ENCODE measurements at places on chromosomes 6 and 20.
A peak's percentile ranks its signal among the peaks of the same experiment; 100 is the strongest.

GRCh38 chr6:13405961-13406477 lies 77.7 kb upstream of the TBC1D7 start:
- DNase-seq = no peak

DNA sequence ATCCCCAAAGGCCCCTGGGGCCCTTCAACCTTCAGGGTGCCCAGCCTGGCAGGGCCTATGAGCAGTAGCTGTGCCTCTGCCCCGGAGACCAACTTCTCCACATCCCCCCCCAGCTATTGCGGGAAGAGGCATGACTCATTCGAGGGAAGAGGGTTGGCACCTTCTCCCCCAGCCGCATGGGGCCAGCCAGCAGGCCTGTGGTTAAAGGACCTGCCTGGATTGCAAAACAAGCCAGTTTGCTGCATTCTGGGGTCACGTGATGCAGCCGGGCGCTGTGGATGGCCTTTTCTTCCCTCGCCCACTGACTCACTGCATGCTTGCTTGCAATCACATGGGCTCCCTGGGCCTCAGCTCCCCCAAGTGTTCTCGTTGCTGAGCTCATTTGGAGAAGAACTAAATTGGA lies 182.5 kb downstream of the MAFB start:
- peak; percentile 88 for DNase-seq

- DNase-seq = no peak
Observed at GRCh38 chr20:58665606-58666005, 14.5 kb downstream of the STX16 start.

DNA sequence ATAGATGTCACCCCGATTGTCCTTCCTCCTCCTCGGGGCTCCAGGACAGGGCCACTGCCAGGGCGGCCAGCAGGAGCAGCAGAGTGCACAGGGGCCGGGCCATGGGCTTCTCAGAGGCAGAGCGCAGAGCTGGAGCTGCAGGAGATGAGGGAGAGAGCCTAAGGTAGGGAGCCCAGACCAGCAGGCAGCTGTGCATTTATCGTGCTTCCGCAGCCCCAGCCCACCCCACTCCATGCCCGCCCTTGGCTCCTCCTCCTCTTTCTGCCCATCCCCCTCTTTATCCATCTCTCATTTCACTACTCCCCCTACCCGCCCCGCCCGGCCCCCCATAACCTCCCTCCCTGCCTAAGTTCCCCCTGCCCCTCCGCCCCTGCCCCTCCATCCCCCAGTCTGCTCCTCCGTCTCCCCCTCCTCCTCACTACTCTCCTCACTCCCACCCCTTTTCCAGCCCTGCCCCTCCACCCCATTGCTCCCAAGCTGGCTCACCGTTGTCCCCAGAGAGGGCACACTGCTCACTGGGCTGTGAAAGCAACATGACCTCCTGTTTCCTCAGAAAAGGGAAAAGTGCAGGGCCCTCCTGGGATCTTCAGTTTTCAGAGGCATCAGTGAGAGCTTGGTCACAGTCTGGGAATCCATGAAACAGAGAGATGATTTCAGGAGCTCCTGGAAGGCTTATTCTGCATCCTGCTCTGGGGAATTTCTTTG lies 25.5 kb upstream of the CST1 start:
- no peak for DNase-seq

DNA sequence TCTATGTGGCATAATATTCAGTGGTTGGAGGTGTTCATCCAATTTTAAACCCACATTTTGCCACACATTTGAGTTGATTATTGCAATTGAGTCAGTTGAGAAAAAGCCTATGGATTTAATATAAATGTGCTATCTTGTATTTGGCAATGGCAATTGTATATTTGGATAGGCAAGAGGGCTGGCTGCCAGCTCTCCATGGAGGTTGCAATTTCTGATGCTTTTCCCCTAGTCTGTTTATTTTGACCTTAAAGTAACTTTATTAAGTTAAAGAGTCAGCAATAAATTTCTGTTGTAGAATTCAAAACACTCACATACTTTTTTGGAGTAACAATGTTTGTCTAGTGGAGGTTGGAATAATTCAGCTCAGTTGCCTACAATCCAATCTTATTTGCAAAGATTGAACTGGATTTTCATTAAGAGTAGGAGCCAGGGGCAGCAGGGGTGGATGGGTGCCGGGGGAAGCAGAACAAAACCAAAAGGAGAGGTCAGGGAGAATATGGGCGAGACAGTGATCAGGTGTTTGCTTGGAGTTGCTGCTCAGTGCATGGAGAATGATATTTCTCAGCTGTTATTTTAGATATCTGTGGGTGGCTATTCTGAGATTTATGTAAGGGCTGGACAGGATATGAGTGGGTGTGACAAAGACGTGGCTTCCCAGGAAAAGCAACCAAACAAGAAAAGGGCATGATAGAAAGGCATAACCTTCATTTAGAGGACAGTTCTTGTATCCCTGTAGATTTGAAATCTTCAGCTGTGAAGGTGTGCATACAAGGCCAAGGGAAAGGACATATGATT lies 163.0 kb downstream of the HDGFL1 start:
- DNase-seq = no peak

DNA sequence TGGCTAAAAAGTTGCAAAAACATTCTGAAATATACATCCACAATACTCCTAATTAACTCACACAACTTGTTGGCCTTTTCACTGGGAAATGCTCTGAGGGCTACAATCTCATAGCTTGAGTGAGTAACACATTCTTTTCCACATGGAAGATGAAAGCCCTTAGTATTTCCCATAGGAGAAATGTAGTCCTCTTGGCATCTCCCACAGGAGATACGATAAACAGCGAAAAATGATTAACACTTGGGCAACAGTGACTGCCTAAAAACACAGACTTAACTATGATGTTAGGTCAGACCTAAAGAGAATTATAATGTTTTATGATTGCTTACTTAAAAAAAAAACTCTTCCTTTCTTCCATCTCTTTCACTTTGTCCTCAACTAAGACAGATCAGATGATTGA lies 9.0 kb downstream of the MYLK4 start:
- DNase-seq = no peak

GRCh38 chr6:2471472-2471871 lies 226.1 kb upstream of the GMDS start:
- no peak for DNase-seq

- DNase-seq = no peak
Observed at GRCh38 chr6:45438849-45439406, 61.2 kb upstream of the SUPT3H start.

DNA sequence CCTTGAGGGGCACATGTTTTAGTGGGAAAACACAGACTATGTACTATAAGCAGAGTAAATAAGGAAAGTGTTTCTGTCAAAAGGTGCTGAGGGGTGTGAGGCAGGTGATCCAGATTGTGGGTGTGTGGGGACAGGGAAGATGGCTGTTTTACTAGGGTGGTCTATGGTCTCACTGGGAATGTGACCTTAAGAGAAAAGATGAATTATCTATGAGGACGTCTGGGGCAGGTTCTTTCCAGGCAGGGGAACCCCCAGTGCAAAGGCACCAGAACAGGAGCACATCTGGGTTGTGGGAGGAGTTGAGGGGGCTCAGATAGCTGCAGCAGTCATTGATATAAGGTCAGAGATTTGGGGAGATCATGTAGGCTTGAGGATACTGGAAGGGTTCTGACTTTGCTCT lies 18.2 kb upstream of the POLR1H start:
- no peak for DNase-seq

GRCh38 chr6:16236631-16237199 lies 1.7 kb upstream of the GMPR start:
- DNase-seq = no peak

GRCh38 chr20:22430154-22430745 lies 154.1 kb downstream of the FOXA2 start:
- DNase-seq = no peak

DNA sequence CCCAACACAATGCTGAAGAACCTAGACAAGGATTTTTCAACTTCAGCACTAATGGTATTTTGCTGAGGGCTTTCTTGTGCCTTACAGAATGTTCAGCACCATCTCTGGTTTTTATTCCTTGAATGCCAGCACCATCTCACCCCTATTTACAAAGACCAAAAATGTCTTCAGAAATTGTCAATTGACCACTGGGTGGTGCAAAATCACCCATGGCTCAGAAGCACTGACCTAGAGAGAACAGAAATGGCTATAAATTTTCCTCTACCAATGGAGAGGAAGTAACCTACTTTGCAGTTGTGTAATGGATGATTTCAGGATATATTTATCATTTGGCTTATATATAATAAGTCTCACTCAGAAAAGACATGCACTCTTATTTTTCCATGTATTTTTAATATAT lies 431.0 kb upstream of the IRAK1BP1 start:
- no peak for DNase-seq

- no peak for DNase-seq
Observed at GRCh38 chr20:47476452-47476851, 25.2 kb upstream of the NCOA3 start.

DNA sequence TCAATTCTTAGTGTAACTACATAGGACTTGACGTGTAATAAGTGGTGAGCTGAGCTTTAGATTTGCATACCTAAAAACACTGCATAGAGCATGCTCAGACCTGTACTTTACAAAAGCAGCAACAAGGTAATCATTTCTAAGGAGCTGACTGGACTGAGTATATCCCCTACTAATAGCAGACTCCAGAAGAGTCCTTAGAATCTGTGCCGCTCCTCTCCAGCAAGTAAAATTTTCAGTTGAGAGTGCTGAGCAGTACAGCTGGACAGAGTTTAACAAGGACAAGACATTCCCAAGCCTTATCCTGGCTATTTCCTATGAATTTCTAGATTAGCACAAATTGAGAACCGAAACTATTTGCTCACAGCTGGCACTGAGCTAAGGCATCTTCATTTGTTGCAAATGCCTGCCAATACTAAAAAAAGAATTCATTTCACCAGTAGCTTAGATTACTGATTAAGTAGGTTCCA lies 26.1 kb upstream of the KLHL31 start:
- DNase-seq = no peak

- no peak for DNase-seq
Observed at GRCh38 chr6:42224222-42225028, 6.8 kb upstream of the MRPS10 start.

GRCh38 chr6:22467645-22468044 lies 101.7 kb upstream of the HDGFL1 start:
- DNase-seq = no peak

GRCh38 chr6:53055873-53056272 lies 9.3 kb upstream of the FBXO9 start:
- no peak for DNase-seq

- no peak for DNase-seq
Observed at GRCh38 chr20:37534401-37535157, 6.9 kb upstream of the BLCAP start.

DNA sequence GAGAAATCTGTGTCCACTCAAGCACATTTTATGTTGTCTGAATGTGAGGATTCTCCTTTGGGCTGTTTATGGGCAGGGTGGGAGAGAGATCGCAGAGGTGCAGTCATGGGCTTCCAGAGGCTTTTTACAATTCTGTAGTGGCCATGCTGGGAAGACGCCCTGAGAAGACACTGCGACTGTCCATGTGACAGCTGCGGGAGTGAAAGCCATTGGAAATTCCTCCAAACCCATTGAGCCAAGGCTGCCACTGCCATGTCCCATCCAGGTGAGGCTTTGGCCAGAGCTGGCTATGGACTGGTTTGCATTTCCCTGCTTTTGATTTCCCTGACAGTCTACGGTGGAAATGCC lies 216.9 kb upstream of the ECI2 start:
- DNase-seq = no peak

DNA sequence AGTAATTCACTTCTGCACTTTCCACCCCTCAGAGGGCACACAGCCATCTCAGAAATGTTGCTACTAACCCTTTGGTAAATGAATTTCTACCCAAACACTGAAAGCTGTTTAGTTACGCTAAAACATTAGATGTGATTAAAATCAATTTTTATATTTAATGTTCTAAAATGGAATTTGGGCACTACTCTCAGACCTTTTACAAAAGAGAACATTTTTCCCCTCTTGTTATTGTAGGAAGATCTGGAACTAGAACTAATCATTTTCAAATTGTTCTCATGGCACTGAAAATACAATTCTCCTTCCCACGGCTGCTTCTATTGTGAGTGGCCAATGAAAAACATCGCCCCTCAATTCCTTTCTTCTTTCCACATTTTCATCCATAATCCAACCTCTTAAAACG lies 627.4 kb downstream of the CDH26 start:
- DNase-seq = no peak

DNA sequence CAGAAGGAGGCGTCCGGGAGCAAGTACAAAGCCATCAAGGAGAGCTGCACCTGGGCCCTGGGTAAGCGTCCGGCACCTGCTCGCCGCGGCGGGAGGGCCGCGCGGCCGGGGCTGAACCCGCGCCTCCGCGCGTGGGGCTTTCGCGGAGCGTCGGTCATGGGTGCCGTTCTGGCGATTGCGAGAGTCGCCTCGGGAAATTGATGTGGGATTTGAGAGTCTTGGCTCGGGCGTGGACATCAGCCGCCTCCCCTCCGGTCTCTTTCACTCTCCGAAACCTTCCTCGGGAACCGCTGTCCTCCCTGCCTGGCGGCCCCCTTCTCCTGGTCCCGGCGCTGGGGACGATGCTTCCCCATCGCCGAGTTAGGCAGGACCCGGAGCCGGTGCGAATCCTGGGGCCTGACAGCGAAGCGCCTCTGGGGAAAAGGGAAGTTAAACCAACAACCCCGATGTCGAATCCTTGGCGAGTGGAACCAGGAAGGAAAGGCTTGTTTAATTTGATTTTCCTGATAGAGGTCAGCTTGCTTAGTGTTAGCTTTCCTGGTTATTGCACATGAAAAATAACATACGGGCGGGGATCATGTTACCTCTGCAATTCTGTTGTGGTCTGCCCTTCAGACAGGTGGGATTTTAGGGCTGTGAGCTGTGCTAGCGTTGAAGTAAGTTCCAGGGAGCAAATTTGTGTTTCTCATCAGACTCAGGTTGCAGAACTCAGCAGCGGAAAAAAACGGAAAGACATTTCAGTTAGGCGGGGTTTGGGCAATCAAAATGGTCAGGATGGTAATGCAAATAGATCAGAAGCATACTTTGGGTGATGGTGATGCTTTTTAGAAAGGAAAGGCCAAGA lies 594 bp downstream of the ARFGEF3 start:
- no peak for DNase-seq

DNA sequence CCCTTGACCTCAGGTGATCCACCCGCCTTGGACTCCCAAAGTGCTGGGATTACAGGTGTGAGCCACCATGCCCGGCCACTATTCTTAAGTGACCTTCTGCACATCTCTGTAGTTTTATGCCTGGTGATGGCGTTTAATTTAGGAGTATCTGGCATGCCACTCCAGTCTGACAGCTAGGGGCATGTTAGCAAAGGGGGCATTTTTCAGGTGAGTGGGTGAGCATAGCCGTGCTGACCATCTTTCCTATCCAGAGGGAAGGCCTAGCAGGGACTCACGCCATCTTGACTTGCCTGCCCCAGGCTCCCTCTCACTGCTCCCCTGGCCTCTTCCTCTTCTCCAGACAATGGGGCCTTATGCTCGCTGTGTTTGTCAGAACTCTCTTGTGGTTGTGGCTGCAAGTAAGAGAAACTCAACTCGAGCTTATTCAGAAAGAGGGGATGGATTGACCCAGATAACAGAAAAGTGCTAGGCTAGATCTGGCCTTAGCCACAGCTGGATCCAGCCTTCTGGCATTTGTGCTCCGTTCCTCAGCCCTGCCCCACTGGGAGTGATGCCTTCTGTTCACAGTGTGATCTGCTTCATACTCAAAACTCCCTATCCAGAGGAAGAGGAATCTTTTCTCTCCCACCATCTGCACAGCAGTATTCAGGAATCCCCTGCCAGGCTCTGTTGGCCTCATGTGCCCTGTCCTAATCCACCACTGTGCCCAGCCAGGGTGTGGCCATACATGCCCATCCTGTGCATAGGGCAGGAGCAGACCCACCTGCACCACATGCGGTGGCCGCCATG lies 174.5 kb upstream of the AKAP12 start:
- no peak for DNase-seq

- no peak for DNase-seq
Observed at GRCh38 chr20:2408111-2408510, 27.4 kb downstream of the TGM6 start.
